BE2C (cell line): ENCODE measurements at places on chromosomes 1 and 21.

GRCh38 chr1:47104816-47105215 is 32.4 kb upstream of the CYP4A22 start:
- DNase-seq = no peak

DNA sequence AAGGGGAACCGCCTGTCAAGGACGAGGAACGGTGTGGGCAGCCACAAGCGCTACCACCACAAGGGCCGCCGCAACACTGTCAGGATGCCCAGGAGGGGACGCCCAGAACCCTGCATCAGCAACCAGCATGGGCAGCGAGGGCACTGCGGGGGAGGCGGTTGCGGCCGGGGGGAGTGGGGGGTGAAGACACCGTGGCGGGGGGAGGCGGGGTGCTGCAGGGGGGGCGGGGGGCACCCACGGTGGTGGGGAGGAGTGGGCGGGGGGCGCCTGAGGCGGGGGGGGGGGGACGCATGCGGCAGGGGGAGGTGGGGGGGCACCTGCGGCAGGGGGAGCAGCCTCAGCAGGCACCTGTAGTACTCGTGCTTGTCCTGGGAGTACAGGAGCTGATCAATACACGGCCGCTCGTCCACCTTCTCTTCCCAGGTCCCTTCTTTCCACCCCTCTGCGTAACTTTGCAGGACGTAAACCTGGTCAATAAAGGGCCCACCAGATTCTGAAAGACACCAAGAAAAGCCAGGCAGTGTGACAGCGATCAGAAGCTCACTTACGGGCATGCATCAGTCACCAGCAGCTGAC is 4.6 kb downstream of the POFUT2 start:
- no peak for DNase-seq

DNA sequence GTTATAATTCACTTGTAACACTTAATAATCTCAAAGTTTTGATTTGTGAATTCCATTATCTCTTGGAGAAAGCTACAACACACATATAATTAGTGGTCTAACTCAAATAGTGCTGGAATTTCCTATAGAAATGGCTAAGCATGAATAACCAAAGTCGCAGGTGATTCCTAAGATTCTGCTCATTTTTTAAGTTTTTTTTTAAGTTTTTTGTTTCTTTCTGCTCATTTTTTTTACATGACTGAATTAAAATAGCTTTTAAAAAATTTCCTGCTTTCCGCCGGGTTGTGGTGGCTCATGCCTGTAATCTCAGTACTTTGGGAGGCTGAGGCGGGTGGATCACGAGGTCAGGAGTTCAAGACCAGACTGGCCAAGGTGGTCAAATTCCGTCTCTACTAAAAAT is 90.4 kb downstream of the APP start:
- DNase-seq = no peak

GRCh38 chr21:46003575-46004007 is 22.0 kb downstream of the COL6A1 start:
- DNase-seq = no peak

GRCh38 chr1:219686171-219686570 is 73.3 kb upstream of the ZC3H11B start:
- DNase-seq = no peak

GRCh38 chr1:33711511-33711910 is 152.4 kb upstream of the HMGB4 start:
- DNase-seq = no peak

GRCh38 chr1:203999618-204000017 is 73.3 kb upstream of the SOX13 start:
- DNase-seq = no peak

DNA sequence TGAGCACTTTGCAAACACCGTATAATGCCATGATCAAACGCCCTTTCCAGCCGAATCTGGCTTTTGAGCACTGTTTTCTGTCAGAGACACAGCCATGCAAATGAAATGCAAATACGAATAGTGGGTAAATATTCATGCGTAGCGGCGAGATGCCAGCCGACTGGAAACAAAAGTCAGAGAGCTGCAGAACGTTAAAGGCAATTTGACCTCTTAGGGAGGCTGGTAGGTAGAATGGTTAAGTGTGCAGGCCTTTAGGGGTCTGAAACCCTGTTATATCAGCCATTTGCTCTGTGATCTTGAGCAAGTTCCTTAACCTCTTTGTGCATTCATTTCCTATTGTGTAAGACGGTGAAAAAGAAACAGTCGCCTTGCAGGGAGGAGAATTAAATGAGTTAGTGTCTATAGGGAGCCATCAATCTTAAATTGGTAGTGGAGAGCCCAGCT is 6.5 kb upstream of the SDHB start:
- no peak for DNase-seq

DNA sequence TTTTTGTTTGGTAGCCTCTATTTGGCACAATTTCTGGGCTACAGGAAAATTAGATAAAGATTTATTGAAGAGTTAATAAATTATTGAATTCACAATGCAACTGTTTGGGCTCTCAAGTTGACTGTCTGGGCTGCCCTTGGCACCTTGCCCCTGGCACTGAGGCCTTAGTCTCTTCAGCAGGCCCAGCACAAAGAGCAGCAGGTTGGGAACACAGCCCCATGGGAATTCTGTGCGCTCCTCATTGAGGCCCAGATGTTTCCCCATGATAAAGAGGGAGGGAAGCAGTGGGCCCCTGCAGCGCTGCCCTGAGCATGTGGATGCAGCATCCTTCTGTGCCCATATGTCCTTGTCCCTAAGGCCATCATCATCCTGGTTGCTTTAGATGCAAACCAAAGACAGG is 2.9 kb downstream of the CRNN start:
- DNase-seq = no peak
